ENCODE measurements at places on chromosomes 7 and 10. TPM values are rescaled to one million over a fixed set of nuclear protein-coding genes. Genes with fewer than 3 reads are reported as not detected.

The AOAH gene
- 0.51 TPM for total RNA-seq

The SPDYE6 gene
- total RNA-seq = not detected

The UNCX gene
- not detected for total RNA-seq

GRCh38 chr10:8921568-8921967 lies 867.1 kb downstream of the GATA3 start:
- no peak for DNase-seq

- DNase-seq = no peak
Measured at GRCh38 chr10:102342958-102343357, 52.5 kb upstream of the NFKB2 start.

- DNase-seq = no peak
Measured at GRCh38 chr10:97771913-97772823, at the start of gene SFRP5. SFRP5 (minus strand) TSS chr10:97771999; CDS start chr10:97771833, 166 bp downstream.

- no peak for DNase-seq
Measured at GRCh38 chr10:122093076-122093475, 104.1 kb downstream of the TACC2 start.

DNA sequence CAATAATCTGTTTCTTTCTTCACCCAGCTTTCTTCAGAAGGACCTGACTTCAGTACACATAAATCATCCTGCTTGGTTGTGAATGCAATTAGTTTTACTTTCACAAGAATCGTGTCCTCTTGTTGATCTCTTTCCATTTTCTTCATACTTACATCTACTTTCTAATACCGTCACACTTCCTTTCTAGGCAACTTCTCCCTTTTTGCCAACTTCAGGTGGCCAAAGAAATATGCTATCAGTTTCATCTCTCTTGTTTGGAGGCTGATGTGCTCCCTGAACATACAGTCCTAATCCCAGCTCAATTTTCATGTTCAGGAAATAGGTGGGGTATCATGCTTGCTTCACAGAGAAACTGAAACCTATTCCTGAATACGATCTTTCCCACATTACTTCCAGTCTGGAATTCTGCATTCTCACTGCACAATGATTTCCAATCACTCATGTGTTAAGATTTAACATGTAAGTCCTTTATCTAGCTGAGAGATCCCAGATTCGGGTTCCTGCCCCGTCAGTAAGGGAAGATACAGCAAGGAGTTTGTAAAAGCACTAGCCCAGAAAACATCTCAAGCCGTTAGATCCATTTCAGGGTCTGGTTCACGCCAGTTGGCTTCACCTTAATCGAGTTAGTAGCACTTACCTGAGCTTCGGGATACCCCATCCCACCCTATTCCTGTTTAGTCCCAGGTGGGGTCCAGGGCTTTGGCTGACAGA lies 994 bp downstream of the SLC25A28 start:
- peak; percentile 27 for DNase-seq

- no peak for DNase-seq
Measured at GRCh38 chr10:70549351-70549961, 53.1 kb downstream of the PRF1 start.

DNA sequence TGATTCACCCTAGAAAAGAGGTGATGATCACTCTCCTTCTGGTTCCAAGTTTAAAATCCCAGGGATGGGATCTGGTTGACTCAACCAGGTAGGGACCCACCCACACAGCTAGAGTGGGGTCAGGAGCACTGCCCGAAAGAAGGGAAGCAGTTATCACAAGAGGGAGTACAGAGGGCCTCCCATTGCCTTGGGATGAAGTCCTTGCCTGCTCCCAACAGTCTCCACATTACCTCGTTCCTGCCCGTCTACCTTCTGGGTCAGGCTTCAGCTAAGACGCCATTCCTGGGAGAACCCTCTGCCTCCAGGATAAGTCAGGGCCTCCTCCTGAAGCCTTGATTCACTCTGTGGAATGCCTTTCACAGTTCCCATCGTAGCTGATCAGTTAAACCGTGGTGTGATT lies 23.8 kb downstream of the ZMIZ2 start:
- DNase-seq = no peak

DNA sequence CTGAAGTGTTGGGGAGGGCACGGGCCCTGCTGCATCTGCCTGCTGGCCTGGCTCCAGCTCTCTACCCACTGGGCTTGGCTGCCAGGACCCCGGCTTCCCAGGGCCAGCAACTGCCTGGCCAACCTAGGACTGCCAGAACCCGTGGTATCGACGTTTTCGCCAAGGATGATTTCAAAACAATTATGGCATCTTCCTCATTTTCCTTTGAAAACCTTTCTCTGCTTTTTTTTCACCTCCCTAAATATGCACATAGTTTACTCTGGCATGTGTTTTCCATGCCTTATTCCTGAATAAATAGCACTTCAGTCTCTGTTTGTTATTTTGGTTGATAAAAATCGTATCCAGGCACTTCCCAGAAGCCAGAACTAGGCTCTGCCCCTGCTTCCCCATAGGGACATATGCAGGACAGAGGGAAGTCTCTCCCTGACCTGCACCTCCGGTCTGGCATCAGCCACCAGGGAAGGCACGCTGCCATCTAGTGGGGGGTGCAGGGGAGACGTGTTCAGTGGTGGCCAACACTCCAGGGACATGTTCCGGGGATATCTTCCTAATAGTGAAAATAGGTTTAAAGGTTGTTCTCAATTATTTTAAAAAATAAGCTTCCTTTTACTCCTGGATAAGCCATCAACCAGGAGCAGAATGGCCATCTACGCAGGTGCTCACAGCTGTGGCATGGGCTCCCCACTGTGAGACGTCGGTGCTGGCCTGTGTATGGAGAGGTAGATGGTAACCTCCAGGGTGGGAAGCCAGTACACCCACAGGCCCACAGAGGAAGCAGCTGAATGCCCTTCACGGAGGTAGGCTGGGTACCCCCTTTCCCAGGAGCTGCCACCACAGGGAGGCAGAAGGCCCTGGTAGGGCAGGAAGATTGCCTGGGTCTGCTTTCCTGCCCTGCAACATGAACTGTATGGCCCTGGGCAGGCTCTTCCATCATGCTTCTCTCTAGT lies 30.7 kb upstream of the ANTXRL start:
- peak; percentile 93 for DNase-seq

DNA sequence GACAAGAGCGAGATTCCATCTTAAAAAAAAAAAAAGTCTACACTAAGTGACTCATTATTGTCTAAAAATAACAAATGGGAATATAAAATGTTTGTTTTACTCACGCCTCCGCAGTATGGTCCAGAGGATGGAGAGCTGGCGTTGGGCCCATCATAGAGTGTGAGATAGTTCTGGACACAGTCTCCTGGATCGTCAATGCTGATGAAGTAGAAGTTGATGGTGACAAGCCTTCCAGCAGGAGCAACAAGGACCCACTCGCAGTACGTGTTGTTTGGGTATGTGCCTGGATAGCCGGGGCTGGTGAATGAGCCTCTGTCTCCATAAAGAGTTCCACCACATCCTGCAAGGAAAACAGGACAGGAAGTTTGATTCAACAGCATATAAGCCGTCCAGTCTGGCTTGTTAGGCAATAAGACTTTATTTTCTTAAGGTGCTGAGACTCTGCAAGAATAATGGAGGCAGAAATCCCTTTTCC lies 11.5 kb upstream of the RSU1 start:
- DNase-seq = peak; percentile 98

Measured in dermis microvascular lymphatic vessel endothelial cell (primary cell).